Fibroblast of skin of left quadriceps (primary cell): ENCODE measurements at places on chromosomes 5 and 9.

DNA sequence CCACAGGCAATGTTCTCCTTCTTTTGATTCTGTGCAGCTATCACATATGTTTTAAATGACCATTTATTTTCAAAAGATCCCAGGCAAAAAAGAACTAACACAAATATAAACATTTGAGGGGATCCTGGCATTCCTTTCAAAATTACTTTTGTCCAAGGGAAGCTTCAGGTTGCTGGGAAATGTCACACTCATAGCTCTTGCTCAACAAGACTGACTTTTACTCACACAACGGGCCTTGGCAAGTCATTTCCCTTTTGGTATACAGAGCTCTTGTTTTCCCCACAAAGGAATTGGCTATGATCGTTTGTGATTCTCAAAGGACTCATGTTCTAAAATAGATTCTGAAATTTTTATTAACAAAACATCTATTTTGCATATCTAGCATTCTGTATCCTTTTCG lies 4.5 kb upstream of the PALM2AKAP2 start:
- DNase-seq = peak; percentile 68

DNA sequence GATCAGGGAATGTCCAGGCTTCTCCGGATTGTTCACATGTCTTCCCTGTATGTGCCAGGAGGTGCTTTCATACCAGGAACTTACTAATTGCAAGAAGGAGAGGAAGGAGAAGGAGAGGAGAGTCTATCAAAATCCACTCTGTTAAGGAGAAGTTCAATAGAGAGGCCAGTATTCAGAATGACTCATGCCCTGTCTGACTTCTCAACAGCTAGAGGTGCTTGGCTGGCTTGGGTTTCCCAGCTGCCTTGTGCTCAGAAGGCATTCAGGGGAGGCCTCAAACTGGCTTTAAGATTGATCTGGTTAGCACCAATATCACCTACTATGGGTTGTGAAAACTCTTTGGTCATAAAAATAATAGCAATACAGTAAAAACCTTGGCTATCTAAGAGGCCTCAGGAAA lies 167.9 kb upstream of the GLRA1 start:
- DNase-seq = no peak

GRCh38 chr9:34547960-34548611 lies 25.3 kb upstream of the ENHO start:
- peak; percentile 20 for DNase-seq

DNA sequence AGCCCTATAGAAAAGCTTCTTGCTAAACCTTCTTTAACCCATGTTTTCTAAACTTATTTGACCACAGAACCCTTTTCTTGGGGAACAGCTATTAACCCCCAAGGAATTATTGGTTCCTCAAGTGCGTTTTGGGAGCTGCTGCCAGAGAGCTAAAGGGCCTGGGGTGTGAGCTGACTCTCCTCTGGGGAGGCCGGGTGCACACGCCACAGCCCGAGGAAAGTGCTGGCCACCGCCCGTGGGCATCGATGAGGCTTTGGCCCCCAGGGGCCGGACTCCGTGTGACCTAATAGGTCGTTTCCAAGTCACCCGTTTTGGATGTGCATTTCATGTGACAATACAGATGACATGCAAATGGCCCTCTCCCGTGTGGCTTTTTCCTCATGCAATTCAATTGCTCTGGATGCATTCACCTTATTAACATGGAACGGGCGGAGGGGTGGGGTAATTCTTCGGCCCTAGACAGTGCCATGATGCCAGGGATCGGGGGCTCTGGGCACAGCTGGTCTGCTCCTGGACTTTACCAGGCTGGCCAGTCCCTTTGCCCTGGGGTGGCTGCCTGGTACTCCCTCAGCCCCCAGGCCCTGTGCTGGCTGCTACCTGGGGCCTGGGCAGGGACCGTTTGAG lies 19.5 kb downstream of the PLPP7 start:
- DNase-seq = no peak

GRCh38 chr5:3354606-3355005 lies 241.0 kb upstream of the IRX1 start:
- DNase-seq = no peak

GRCh38 chr5:152462021-152462721 lies 57.1 kb upstream of the NMUR2 start:
- no peak for DNase-seq
